ENCODE measurements at places on chromosomes 3 and 15.

DNA sequence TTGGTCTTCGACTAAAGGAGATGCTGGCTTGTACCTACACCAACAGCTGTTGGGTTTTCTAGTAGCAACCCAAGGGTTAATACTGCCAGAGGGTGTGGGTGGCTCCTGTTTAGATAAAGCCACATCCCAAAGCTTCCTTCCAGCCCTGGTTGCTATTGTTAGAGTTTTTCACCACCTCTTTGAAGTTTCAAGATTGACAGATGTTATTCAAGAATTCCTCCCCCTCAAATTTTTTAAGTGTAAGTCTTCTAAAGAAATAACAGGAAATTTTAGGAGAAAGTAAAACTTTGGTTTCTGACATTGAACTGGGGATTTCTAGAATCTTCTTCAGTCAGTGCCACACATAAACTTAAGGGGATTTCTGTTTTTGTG, 60.9 kb downstream of the TGFBR2 start:
- no peak for DNase-seq

DNA sequence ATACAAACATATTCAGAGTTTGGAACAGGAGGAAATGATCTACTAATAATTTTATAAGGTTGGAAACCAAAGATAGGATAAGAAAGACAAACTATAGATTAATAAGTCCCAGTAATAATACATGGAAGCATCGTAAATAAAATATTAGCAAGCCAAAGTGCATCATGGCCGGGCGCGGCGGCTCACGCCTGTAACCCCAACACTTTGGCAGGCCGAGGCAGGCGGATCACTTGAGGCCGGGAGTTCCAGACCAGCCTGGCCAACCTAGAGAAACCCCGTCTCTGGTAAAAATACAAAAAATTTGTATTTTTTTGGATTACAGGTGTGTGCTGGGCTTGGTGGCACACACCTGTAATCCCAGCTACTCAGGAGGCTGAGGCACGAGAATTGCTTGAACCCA, 14.9 kb downstream of the MUC4 start:
- no peak for DNase-seq

- no peak for DNase-seq
Measured at GRCh38 chr3:100480081-100480480, 12.3 kb upstream of the TMEM45A start.

DNA sequence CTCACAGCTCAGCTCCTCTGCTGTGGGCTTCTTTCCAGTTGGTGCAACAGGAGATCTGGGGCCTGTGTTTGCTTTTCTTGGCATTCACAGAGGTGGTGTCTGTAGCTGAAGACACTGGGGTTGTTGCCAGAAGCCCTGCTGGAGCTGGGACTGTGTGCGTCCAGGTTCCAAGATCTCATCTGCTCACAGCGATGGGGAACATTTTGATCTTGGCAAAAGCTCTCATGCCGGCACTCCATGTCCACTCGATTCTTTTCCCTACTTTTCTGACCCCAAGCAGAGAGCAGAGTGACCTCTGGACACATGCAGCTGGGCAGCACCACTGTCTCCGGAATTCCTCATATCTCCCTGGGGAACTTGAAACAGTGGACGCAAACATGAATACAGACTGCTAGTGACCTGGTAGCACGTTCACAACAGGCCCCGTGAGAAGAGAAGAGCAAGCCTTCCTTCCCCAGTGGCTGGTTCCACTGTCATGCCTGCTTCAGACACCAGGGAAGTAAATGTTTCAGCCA, 36.1 kb upstream of the MECOM start:
- no peak for DNase-seq

GRCh38 chr3:11985866-11986265, 18.3 kb upstream of the SYN2 start:
- DNase-seq, result no peak

DNA sequence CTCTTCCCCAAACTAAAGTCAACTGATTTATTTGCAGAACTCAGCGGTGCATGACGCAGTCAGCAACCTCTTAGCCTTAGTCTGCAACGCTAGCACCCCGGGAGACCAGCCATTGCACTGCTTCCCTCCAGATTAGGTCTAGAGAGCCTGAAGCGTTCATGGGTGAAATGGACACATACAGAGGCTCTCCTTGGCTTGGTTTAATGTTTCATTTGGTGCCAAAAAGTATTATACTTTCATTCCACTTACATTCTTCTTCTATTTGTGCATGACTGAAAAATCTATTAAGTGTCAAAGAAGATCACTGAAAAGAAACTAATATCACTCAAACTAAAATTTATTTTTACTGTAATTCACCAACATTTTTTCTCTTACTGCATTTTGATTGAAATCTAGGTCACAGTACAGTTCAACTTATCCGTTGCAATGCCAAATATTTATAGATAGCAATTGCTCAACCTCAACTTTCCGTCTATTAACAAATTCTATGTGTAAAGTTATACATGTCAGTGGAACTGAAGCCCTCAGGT, 116.2 kb downstream of the ROBO1 start:
- DNase-seq, result no peak

GRCh38 chr3:176692966-176693785, 504.1 kb downstream of the TBL1XR1 start:
- no peak for DNase-seq

GRCh38 chr3:13770170-13771169, 109.4 kb downstream of the WNT7A start:
- no peak for DNase-seq

Data from effector memory CD4-positive, alpha-beta T cell (primary cell).